ENCODE measurements at places on chromosomes 3 and 15. TPM values are rescaled to one million over a fixed set of nuclear protein-coding genes. Genes with fewer than 3 reads are reported as not detected.

XPC gene
- total RNA-seq = 18.5 TPM

CPLX3 gene
- 0.20 TPM for total RNA-seq

EPHA6 gene
- 2.2 TPM for total RNA-seq

CFAP100 gene
- total RNA-seq = not detected

CYP1A2 gene
- 0.10 TPM for total RNA-seq

All from skin of body (tissue), 3 donors.